GM12864 (cell line): ENCODE measurements at places on chromosomes 7 and 10.

DNA sequence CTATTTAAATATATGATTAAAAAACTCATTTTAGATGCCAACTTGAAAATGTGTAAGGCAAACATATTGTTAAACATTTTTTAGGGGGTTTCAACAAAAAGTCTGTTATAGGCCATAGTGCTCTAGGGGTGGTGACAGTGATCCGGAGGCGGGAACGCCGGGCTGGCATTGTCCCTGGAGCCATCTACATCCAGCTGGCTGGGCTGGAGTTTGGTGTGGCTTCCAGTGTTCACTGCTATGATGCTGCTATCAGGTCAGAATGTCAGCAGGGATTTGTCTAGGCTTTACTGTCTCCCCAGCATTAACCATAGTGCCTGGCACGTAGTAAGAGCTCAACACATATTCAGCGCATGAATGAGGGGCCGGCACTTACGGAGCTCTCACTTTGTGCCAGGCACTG, 1.9 kb upstream of the SLC18A2 start:
- no peak for DNase-seq

- DNase-seq = no peak
These were observed 40.5 kb downstream of the LYZL1 start for GRCh38 chr10:29329420-29329819.

DNA sequence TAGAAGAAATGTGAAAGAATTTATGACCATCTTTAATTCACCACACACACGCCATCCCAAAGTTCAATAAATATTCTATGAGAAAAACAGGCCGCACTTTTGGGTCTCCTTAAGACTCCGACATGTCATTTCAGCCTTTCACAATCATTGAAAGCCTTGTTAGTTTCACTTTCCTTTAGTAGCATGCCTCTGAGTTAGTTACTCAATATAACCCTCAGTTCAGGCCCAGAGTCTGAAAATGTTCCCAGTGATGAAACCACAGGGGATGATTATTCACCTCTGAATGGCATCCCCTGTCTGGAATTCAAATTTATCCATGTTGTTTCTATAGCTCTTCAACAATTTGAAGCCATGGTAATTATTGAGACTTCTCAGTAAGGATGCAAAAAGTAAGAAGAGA, 278.1 kb upstream of the NRP1 start:
- DNase-seq = no peak

DNA sequence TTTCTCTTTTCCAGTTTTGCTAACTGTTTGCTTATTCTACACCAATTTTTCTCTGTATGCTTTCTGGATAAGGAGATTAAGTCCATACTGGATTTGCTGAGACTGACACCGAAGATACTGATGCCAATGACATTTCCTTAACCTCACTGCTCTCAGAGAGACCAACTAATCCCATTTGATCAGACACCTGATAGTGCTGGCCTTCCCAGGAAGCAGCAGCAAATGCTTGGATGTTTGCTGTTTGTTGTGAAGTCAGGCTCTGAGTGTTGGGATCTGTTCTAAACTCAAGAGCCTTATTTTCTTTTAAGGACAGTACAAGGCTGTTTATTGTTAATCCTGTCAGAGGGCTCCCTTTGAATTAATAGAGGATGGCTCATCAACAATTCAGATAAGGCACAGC, 143.3 kb downstream of the ANK3 start:
- no peak for DNase-seq

- DNase-seq = no peak
These were observed 66.9 kb downstream of the BBS9 start for GRCh38 chr7:33196221-33196620.

GRCh38 chr10:59240582-59241183, 64.2 kb downstream of the PHYHIPL start:
- DNase-seq = no peak

DNA sequence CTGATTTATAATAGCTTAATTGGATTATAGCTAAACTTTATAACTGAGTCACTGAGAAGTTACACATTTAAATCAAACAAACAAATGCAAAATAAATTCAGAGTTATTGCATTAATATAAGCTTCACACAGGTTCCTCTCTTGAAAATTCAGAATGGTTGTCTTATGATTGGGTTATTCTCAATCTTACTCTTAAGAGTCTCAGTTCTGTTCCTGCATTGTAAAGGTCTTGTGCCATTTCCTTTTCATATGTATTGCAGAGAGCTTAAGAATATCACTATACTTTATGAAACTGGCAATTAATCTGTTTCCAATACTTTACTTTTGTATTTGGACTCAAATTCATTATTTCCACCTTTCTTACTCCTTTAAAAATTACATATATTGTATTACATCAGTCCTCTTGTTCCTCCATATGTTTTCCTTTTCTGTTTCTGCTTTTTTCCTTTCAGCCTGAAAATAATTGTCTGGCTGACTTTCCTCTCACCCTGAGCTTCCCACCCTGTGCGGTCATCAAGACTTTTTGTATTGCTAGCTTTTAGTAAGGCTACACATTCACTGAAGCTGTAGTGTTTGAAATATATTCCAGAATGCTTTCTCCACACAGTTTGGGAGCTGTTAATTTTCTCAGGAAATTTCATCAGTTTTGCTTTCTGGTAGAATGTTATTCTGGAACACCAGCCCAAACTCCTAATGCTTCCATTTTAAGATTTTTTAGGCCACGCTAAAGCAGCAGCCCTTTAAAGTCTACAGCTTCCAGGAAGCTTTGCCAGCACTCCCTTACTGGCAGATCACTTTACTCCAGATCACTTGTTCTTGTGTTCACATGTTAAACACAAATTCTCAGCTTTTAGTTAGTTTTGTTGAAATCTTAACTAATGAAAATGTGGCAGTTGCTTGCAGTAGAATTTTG, 139.4 kb downstream of the KCND2 start:
- DNase-seq = no peak

DNA sequence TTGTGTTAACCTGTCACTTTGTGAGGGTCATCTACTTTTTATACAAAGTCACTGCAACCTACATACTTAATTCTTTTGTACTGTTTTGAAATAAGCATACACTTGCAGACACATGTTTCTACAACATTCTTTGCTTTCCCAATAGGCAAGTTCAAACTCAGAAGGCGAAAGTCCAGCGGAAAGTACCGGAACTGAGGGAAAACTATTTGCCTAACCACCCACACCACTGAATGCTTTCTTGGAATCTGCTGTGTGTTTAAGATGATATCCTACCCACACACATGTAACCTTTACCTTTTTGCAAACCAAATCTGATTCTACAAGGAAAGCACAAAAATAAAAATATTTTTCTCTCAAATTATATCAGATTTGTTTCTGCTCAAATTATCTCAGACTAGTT, 139.4 kb upstream of the AGR3 start:
- DNase-seq = no peak

DNA sequence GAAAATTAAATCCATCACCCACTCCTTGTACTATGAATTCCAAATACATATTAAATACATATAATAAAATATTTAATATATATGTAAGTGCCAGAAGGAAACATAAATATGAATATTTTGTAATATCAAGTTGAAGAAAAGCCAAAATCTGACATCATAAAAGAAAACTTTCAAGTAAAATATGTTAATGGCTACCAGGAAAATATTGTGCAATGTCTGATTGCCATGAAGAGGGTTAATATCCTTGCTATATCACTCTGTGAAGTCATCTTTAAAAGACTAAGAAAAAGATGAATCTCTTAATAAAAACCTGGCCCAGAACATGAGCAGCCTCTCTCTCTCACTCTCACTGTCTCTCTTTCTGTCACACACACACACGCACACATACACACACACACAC, 130.2 kb downstream of the EGFR start:
- no peak for DNase-seq

GRCh38 chr7:134176037-134176350, 48.9 kb downstream of the LRGUK start:
- DNase-seq = no peak

DNA sequence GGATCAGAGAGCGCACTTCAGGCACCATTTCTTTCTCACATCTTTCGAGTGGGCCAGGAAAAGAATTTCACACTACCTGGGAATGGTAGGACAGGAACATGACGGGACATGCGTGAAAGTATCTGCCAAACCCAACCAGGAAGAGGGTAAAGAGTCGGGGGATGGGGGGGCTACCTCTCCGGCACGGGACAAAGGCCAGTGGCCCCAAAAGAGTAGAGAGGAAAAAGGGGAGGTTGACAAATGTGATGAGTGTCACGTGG, 830 bp upstream of the BEND7 start:
- DNase-seq = no peak

- no peak for DNase-seq
These were observed 27.7 kb downstream of the ZNF277 start for GRCh38 chr7:112234147-112234546.

- no peak for DNase-seq
These were observed 12.6 kb upstream of the WDFY4 start for GRCh38 chr10:48671914-48672595.

DNA sequence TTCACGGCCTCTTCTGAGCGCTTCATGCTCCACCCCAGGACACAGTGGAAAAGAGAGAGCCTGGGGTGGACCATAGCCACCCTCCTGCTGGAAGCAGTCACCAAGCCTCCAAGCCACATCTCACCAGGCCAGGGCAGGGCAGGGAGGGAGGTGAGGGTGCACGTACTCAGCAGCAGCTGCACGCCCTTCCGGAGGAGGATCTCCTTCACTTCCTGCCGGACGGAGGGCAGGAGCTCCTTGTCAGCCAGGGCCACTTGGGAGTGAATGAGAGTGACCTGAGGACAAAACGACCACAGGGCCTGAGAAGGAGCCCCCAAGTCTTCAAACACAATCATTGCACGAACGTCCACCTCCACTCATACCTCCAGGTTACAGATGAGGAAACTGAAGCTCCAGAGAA, 15.0 kb downstream of the AIFM2 start:
- no peak for DNase-seq
